ENCODE measurements at places on chromosomes 11 and 22.

GRCh38 chr11:9797300-9797699 is 133.4 kb downstream of the SWAP70 start:
- no peak for DNase-seq

- peak; percentile 74 for DNase-seq
Measured at GRCh38 chr11:10906521-10906920, 48.7 kb upstream of the ZBED5 start.

DNA sequence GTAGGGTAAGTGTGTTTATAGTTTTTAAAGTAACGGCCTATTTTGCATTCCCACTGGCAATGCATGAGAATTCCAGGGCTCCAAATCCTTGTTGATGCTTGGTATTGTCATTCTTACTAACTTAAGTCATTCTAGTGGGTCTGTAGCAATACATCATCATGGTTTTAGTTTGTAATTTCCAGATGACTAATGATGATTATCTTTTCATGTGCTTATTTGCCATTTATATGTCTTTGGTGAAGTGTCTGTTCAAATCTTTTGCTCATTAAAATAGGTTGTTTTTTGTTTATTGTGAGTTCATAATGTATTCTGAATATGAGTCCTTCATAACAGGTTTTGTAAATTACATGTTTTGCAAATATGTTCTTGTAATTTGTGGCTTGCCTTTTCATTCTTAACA is 31.2 kb downstream of the MTMR3 start:
- peak; percentile 89 for DNase-seq

GRCh38 chr11:87634331-87634730 is 540.9 kb downstream of the RAB38 start:
- no peak for DNase-seq

GRCh38 chr11:76790251-76790650 is 7.1 kb downstream of the TSKU start:
- DNase-seq = no peak

DNA sequence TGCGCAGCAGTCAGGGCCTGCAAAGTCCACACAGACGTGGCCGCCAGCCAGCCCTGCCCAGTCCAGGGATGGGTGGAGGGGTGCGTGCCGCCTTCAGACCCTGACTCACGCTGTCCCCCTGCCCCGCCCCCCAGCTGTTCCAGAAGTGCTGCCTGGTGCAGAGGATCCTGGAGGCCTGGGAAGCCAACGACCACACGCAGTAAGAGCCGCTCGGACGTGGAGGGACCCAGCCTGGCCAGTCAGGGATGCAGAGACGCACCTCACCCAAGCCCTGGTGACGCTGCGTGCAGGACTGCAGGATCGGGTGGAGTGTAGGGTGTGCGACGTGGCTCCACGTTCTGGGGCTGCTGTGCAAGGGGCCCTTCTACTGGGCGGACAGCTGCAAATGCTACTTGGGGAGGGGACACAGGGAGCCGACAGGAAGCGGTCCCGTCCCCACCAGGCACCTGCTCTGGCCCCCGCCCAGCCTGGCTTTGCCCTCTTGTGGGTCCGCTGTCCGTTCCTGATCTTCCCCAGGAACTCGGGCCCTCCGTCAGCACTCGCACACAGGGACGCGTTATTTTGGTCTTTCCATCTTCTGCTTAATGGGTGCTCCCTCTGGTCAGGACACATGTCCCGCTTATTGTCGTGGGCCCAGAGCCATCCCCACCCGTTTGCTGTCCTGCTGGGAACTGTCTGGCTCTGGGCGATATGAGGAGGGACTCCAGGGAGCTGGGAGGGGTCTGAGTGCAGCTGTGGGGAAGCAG is 42.5 kb downstream of the SBF1 start:
- no peak for DNase-seq

Data from HCEC 1CT (cell line).